ENCODE measurements at places on chromosomes 11 and 22.

- no peak for DNase-seq
Measured at GRCh38 chr22:42925598-42925997, 68.5 kb upstream of the ARFGAP3 start.

DNA sequence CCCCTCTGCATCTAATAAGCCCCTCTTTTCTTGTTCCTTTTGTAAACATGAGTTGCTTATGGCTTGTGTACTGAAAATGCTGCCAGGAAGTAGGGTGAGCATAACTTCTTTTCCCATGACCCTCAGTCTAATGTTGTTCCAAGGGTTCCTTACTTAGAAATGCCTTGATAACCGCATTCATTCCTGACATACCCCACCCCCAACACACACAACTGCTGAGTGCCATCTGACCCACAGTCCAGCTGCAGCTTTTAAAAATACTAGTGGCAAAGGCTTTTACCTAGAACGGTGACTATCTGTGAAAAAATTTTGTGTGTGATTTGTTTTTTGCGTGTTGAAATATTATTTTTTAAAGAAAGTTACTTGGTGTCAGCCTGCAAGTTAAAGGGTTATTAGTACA lies 52.6 kb downstream of the ARHGAP42 start:
- DNase-seq: no peak

GRCh38 chr11:38667359-38667758 lies 2069.3 kb upstream of the RAG2 start:
- DNase-seq: no peak

DNA sequence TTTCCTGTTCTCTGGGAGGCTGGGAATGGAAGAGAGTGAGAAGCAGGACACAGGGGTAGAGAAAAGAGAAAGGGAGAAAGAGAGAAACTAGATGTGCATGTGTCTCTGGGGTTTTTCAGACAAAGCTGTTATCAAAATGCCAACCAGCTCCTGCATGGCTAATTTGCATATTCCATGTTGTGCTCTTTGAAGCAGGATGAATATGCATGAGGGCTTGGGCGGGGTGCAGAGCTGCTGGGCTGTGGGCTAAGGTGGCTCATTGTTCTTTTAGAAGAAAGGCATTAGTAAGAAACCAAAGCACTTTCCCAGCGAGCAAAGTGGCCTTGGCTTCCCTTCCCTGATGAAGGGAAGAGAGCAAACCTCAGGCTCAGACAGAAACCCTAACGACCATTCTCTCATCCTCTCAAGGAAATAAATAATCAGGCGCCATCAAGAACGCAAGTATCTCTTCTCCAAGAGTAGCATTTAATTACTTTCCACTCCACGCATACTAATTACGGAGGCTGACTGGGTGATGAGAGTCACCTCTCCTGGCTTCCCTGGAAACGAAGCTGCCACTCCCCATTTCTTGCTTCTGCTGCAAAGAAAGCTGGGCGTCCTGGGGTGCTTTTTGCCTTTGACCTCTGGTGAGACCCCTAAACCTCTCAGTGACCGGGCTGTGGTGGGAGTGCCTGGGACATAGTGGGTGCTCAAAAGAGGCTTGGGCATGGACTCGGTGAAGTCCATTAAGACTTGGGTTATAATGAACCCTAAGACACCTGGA lies 54.2 kb downstream of the FEZ1 start:
- no peak for DNase-seq

GRCh38 chr11:126396965-126397364 lies 41.5 kb downstream of the ST3GAL4 start:
- DNase-seq: no peak

DNA sequence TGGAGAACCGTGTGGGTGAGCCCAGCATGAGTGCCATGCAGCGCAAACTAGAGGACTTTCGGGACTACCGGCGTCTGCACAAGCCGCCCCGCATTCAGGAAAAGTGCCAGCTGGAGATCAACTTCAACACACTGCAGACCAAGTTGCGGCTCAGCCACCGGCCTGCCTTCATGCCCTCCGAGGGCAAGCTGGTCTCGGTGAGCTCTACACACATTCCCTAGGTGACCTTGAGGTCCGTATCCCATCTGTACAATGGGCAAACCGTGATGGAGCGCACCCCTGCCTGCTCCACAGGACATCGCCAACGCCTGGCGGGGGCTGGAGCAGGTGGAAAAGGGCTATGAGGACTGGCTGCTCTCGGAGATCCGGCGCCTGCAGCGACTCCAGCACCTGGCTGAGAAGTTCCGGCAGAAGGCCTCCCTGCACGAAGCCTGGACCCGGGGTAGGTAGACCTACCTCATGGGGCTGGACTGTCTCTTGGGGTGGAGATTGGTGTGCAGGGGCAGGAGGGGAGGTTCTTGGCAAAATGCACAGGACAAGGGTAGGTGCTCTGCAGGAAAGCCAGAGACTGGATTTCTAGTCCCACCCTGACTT lies 10.6 kb downstream of the CTSF start:
- DNase-seq: no peak

GRCh38 chr11:1482581-1483444 lies 3.8 kb downstream of the MOB2 start:
- no peak for DNase-seq

DNA sequence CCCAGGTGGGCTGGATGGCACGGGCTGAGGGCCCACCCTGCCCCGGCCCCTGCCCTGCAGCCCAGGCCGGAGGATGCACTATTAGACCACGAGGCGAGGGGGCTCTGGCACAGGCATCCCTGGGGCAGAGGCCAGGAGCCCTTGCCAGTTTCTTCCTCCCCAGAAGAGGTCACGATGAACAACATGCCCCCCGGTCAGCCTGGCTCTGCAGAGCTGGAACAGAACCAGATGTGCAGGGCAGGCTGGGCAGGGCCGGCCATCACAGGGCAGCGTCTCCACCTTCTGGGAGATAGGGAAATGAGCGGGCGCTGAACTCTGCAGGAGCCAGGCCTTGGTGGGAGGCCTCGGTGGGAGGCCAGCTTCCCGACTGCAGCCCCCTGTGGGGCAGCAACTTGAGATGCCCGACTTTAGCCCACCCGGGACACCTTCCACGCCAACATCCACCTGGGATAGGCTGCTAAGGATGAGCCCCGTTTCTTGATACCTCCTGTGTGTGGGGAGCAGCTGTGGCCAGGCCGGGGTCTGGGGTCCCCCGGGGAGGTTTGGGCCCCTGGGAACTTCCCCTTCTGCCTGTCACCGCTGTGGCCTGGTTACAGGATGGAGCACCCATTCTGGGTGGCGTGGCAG lies 21.8 kb upstream of the GNB1L start:
- no peak for DNase-seq

- no peak for DNase-seq
Measured at GRCh38 chr11:111414267-111414931, 35.3 kb upstream of the POU2AF1 start.

DNA sequence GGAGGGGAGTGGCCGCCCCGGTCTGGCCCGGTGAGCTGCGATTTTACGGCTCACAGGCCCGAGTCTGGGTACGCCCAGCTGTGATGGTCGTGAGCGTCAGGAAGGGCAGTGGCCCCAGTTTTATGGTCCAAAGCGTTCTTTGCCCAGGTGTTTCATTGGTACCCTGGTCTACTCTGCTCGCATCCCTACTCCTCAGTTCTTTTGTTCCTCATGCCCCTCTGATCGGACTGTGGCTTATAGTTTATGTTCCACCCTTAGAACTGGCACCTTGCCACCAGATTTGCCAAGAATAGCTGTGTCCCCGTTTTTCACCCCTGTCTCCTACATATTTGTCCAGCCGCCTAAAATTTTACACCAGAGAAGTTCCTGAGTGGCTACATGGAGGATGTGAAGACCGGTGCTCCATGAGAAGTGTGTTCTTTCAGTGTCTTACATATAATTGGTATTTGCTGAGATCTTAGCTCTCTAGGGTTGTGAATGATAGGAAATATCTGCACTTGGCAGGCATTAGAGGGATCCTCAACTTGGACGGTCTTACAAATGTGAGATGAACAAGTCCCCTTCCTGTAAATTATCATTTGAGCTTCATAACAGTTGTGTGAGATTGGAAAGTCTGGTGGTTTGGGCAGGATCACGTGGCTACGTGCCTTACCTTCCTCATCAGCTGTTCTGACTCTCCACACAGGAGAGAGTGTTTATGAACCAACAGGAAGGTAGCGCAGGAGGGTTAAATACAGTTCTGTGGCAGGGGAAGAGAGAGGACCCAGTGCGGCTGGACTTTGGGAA lies 1.1 kb downstream of the PANX1 start:
- DNase-seq: no peak

GRCh38 chr11:134562196-134562595 lies 150.2 kb upstream of the B3GAT1 start:
- no peak for DNase-seq

GRCh38 chr11:67026941-67027340 lies 4.0 kb downstream of the SYT12 start:
- DNase-seq: no peak

- no peak for DNase-seq
Measured at GRCh38 chr11:78588517-78588916, 13.9 kb upstream of the NARS2 start.

Measured in cortex of kidney (tissue), 1 donor.